ENCODE measurements at places on chromosomes 3 and 15.

GRCh38 chr15:45230245-45230965, 21.6 kb upstream of the SLC28A2 start:
- no peak for DNase-seq

- DNase-seq = no peak
Observed at GRCh38 chr15:56741541-56741940, 8.2 kb upstream of the ZNF280D start.

- DNase-seq = no peak
Observed at GRCh38 chr15:25397100-25397499, 41.7 kb downstream of the UBE3A start.

DNA sequence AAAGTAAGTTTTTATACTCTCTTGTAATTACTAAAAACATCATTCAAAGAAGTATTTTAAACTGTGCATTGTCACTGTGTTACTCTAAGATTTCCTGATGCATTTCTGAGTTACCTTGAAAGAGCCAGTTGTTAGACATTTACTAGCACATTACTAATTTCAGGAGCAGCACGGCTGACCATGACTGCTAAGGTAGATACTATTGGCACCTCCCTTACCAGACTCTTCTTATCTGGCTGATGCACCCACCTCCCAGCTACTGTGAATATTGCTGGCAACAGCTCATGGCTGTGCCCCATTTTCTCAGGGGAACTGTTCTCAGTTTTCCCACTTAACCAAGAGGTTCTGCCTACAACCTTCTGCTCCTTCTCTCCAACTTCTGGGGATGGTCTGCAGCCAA, 29.4 kb downstream of the COL6A5 start:
- no peak for DNase-seq

DNA sequence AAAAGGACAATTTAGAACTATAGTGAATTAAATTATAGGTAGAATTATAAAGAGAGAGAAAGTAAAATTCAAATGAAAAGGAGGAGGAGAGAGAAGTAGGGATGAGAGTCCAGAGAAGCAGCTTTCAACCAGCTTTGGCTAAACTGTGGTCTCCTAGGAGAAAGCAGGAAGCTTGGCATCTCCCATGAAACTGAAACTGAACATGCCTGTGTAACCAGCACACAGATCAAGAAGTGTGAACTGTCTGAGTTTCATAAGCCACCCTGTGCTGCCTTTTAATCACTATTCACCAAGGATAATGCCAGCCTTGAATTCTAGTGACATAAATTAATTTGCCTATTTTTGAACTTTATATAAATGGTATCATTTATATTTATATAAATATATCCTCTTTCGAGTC, 128.5 kb downstream of the MYRIP start:
- no peak for DNase-seq

- DNase-seq = no peak
Observed at GRCh38 chr15:60531801-60532200, 52.9 kb upstream of the ICE2 start.

- DNase-seq = no peak
Observed at GRCh38 chr3:114542359-114542758, 248.5 kb downstream of the TIGIT start.

DNA sequence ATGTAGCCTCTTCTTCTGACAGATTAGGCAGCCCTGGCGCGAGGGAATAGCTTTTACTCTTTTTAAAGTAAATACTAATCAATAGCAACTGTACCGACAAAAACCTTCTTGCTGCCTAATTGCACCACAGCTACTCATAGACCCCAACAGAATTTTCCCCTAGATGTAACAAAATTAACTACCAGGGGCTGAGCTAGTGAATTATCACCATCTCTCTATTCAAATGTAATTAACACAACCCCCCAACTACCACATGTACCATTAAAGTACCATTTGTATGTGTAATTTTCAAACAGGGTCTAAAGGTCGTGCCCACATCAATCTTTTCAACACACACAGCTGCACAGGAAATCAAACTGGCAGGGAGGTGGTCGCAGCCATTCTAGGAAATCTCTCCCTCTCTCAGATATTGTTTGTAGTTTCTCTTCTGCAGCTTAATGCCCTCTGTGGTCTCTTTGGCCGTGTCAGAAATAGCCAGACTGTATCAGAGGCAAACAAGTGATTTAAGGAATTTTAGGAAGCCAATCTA, 322.9 kb downstream of the RORA start:
- no peak for DNase-seq

DNA sequence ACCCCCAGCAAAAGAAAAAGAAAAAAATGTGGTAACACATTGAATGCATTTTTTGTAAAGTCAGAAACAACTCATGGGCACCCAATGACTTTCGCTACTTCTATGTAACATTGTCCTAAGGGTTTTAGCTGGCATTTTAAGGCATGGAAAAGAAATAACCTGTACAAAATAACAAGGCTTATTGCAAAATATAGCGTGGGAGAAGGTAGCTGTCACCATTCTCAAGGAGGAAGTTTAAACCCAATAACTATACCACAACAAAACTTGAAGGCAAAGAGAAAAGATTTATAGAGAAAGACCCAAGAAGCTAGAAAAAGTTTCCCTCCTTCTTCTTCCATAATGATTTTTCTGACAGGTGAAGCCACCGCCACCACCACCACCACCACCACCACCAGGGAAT, 55.7 kb upstream of the ACP3 start:
- no peak for DNase-seq

GRCh38 chr3:105801397-105801796, 67.4 kb downstream of the CBLB start:
- no peak for DNase-seq

- DNase-seq = no peak
Observed at GRCh38 chr3:133492159-133492741, 81.2 kb upstream of the CDV3 start.

DNA sequence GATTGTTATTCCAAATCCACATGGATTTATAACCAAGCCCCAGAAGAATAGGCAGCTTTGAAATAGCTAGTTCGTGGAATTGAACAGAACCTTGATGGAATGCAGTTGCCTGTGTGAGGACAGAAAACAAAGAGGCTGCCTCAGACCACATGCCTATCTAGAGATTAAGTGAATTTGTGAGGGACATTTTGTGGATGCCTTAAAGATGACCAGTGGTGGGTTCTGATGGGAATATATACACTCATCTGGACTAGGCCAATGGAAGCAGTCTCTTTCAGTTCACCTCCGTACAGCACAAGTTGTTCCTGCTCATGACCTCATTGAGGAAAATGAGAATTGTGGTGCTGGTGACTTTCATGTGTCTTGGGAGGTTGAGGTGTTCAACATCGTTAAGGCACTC, 63.2 kb upstream of the PYDC2 start:
- no peak for DNase-seq

- DNase-seq = no peak
Observed at GRCh38 chr15:44099671-44100070, 95.4 kb downstream of the FRMD5 start.

GRCh38 chr3:190306513-190307163, 15.6 kb downstream of the CLDN1 start:
- DNase-seq = no peak

- no peak for DNase-seq
Observed at GRCh38 chr15:85832394-85832793, 37.7 kb upstream of the KLHL25 start.

DNA sequence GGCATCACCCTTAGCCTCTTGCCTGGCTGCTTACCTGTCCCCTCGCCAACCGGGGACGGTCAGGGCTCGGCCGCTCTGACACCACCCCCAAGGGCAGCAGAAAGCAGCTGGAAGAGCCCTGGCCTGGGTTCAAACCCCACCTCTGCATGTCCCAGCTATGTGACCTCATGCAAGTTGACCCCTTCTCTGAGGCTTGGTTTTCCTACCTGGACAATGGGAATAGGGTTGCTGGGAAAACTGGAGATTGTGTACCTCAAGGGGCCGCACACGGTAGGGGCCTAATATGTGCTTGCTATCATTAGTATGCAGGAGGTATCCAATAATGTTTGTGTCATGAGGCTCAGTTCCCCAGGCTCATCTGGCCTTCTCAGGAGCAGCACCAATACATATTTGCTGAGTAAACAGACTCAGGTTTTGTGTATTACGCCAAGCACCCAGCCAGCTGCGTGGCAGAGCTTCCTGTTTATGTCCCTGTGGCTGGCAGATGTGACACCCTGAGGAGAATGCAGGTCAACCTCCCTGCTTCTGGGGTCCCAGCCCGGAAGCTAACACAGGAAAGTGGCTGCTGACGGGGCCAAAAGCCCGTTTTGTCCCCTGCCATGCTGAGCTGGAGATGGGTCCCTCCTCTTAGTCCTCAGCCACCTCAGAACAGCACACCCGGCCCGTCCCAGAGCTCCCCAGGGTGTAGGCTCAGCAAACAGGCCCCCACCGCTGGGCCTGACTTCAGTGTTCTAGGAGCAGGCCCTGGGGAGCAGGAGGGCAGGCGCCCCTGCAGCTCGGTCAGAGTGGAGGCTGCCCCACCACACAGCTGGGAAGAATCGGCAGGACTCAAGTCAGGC, 29.7 kb downstream of the PLXND1 start:
- DNase-seq = no peak

- DNase-seq = no peak
Observed at GRCh38 chr15:59814409-59814808, 125.3 kb upstream of the BNIP2 start.

DNA sequence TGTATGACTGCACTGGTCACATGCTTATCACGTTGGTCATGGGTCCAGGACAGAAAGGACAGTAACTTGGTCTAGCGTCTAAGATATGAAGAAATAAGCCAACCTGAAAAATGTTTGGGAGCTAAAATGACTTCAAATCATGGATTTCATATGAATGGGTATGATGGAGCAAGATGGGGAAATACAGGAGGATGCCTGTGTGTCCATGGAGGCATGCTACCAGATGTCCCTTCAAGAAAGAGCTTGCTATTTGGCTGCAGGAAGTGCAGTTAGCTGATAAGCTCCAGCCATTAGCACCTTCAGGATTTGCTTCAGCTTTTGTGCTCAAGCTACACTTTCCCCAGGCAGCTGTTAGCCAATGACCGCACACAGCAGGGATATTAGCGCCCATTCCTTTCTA, 164.6 kb upstream of the THBS1 start:
- no peak for DNase-seq

DNA sequence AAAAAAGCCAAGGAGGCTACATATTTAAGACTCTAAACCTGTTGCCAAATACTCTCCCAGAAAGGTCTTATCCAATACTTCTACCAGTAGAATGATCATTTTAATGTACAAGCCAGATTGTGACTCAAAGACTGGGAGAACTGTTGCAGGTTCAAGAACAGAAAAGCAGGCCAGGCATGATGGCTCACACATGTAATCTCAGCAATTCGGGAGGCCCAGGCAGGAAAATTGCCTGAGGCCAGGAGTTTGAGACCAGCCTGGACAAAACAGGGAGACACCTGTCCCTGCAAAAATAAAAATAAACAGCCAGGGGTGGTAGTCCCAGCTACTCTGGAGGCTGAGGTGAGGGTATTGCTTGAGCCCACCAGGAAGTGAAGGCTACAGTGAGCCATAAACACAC, 17.8 kb upstream of the THUMPD3 start:
- DNase-seq = no peak

DNA sequence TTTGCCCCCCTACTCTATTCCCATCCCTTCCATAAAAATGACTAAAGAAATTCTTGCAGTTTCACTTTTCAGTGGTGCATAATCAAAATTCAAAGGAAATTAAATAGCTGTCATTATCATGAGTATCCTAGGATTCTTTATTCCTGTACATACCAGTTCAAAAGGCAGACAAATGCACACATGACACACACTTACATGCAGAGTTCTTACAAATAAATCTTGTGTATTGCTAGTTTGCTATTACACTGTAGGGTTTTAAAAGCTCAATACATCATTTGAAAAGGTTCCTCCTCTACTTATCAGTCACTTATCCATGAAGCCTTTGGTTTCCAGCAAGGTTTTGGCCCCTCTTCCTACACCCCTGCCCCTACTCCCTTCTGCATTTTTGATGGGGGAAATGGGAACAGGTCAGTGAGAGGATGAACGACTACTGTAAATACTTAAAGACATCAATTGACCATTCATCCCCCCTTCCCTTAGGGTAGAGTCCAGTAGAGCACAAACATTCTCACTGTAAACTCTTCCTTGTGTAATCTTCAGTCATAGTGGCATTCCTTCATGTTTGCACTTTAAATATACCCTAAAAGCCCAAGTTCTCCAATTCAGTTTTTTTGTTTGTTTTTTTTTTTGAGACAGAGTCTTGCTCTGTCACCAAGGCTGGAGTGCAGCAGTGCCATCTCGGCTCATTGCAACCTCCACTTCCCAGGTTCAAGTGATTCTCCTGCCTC, 92.6 kb downstream of the SUCLG2 start:
- no peak for DNase-seq

GRCh38 chr3:172287937-172288477, 160.2 kb downstream of the GHSR start:
- no peak for DNase-seq

- DNase-seq = no peak
Observed at GRCh38 chr3:98038876-98039275, 3.8 kb upstream of the GABRR3 start.

DNA sequence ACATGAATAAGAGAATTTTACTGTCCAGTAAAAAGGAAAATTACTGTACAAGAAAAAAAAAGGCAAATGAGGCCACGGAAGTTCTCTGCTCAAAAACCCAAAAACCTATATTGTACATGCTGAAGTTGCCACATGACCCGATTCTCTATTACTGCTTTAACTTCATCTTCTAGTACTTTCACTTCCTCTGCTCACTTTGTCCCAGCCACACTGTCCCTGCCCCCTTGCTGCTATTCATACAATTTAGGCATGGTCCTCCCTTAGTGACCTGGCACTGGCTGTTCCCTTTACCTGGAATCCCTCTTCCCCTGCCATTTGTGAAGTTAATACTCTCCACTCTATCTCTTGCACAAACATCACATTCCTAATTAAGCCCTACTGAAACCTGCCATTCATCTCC, 457.4 kb downstream of the MAGI1 start:
- no peak for DNase-seq

DNA sequence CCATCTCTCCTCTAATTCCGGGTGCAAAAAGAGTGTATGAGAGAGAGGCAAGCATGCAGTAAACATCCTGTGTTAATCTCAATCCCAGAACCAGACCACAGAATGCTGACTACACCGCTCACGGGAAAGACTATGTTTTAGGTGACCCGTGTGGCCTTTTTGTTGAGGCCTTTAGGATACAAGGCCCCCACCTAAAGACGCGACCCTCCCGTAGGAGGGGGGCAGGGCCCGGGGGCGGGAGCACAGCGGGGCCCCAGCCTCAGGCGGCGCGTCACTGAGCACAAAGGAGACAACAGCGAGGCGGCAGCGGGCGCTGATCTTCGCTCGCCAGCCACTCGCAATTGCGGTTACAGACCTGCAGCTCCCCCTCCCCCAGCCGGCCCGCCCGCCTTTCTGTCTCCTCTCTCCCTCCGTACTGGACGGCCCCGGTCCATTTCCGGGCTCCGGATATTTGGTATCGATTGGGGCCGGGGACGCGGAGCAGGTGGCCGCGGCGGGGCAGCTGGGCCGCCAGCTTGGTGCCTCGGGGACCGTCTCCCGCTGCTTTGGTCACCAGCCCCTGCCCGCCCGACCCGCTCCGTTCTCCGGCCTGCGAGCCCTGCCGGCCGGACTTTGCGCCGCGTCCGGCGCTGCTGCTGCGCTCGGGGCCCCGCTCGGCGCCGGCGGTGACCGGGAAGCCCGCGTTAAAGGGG, at the start of gene CCDC50:
Gene CCDC50 (plus strand): TSS at position 433 of the 692 bp plus-strand sequence. CDS start 281 bp downstream, outside the sequence.
- DNase-seq = no peak

GRCh38 chr15:42604894-42605744, 29.7 kb downstream of the STARD9 start:
- DNase-seq = no peak

Measured in activated naive CD4-positive, alpha-beta T cell (primary cell).